ENCODE measurements at places on chromosomes 13 and 19.

GRCh38 chr19:58364146-58364545 is 1.6 kb upstream of the ZNF497 start:
- no peak for DNase-seq

GRCh38 chr19:958967-959855 is 24.9 kb upstream of the WDR18 start:
- DNase-seq = no peak

DNA sequence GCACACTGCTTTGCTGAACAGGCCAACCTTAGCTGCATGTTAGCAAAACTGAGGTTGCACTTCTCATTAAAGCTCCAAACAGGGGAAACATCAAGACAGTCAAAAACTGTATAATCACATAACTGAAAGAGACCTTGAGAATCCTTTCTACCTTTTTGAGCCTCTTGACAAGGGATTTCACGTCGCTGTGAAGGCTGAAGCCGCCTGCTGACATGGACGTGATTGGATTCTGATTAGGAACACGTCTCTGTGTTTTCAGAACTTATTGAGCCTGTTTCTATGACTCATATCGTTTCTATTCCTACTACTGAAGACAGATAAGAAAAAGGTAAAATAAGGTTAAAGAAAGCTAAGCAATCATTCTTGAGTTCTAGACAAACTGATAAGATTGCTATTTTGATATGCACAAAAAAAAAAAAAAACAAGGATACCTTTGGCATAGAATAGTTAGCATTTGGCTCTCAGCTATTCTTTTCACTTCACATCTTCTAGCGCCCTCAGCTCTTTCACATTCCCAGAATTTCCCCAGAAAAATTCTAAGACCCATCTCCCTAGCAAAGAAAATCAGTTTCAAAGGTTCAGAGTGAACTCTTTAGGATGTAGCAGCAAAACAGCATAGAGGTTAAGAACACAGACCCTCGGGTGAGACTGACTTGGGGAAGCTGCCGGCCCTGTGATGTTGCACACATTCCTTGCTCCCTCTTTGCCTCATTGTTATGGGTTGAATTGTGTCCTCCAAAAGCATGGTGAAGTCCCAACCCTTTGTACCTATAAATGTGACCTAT is 81.6 kb downstream of the DOCK9 start:
- no peak for DNase-seq

DNA sequence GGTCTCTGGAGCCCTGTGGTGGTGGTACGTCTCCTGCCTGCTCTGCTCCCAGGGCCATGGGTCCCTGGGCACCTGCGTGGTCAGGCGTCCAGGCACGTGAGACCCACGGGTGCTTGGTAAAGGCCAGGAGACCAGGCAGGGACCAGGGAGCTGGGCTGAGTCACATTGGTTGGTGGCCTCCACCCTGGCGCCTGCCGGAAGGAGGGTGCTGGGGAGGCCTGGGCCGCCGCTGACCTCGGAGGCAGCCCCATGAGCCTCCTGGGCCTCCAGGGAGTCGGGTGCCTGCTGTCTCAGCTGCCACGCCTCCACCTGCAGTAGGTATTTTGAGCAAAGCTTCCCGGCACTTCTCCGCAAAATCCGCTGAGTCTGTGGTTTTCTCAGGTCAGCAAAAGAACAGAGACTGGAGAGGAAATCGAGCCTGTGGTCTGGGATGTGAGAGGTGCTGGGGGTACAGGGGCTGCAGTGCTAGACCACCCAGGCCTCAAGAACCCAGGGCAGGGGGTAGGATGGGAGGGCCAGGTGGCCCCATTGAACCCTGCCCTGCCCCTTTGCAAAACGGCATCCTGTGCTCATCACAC is 3.6 kb upstream of the PLK5 start:
- DNase-seq = no peak

DNA sequence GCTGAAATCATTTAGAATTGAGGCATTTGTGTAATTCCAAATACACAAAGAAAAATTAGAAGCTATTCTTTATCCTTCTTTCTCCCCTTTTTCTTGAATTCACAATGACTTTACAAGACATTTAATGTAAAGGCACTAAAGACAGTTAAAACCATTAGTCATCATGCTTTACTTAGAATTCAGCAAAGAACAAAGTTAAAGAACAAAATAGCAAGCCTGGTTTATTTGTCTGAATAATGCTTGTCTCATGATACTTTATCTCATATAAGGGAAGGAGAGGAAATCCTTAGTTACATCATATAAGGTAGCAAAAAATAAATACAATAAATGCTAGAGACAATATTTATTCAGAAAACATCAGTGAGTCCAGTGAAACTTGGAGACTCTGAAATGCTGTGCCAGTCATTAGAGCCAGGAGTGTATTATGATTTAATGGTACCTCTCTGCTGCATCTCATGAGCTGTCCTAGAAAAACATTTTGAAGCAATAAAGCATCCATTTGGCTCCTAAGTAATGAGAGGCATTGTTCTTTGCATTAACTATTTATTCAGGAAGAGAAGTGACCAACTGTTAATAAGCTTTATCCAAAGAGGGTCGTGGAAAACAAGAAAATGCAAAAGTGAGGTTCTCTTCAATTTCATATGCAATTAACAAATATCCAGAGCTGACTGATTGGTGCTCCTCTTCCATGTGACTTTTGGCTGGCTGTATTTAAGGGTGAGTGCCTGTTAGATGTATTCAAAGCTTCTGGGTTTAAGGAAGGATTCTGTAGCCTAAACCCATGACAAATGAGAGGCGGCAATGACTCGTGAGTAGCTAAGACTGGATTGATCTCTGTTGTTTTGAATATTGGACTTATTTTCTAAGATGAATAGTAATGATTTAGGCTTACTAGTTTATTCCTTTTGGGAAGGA is 105.0 kb downstream of the DGKH start:
- no peak for DNase-seq

GRCh38 chr19:46350029-46350757 is 3.3 kb downstream of the PPP5C start:
- DNase-seq = no peak

GRCh38 chr19:39211731-39212374 is 7.8 kb upstream of the SYCN start:
- DNase-seq = no peak

DNA sequence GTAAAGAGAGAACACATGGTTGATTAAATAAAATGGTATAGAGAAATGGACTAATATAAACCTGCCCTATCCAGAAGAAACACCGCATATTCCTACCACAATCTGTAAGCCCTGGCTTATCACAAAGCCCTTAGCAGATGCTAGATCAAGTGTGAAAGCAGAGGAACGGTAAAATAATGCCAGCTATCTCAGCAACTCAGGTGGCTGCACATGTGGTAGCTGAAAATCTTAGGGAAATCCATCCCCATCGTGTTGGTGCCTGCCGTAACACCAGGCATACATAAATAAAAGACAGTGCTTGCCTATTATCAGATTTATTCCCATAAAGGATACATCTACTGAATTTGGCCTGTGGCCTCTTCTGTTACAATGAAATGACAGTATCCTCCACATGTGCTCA is 304.1 kb upstream of the MAB21L1 start:
- DNase-seq = no peak
